AG04450 (cell line): ENCODE measurements at places on chromosomes 4 and X.

- no peak for DNase-seq
Observed at GRCh38 chr4:89915937-89916336, 21.3 kb downstream of the MMRN1 start.

DNA sequence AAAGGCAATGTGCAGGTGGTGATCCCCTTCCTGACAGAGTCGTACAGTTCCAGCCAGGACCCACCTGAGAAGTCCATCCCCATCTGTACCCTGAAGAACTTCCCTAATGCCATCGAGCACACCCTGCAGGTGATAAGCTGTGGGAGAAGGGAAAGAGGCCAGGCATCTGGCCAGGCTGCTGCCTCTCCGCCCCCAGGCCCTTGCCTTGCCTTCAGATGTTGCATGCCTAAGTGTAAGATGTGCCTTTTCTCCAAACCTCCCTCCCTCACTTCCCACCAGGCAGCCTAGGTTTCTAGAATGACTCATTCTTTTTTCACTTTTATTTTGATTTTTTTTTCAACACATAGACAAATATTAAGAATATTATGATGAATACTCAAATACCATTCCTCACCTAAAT lies 12.2 kb upstream of the CDK16 start:
- no peak for DNase-seq

- DNase-seq, result no peak
Observed at GRCh38 chrX:9785944-9786797, at the start of gene SHROOM2. Gene SHROOM2 (plus strand): TSS chrX:9786429. CDS start chrX:9786546, 117 bp downstream.

GRCh38 chr4:134777606-134778005 lies 576.0 kb upstream of the PABPC4L start:
- DNase-seq, result no peak

DNA sequence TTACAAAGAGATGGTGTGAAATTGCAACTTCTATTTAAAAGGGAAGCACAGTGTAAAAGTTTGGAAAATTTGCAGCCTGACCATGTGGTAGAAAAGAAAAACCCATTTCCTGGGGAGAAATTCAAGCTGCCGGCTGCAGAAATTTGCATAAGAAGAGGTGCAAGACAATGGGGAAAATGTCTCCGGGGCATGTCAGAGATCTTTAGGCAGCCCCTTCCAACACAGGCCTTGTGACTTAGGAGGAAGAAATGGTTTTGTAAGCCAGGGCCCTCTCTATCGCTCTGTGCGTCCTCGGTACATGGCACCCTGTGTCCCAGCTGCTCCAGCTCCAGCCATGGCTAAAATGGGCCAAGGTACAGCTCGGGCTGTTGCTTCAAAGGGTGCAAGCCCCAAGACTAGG lies 40.4 kb downstream of the CCDC158 start:
- no peak for DNase-seq

- DNase-seq, result no peak
Observed at GRCh38 chr4:19213388-19213787, 1038.3 kb upstream of the SLIT2 start.

- DNase-seq, result no peak
Observed at GRCh38 chr4:68433582-68433981, 13.7 kb upstream of the TMPRSS11E start.

- DNase-seq, result no peak
Observed at GRCh38 chr4:73669410-73670183, 49.4 kb upstream of the RASSF6 start.

DNA sequence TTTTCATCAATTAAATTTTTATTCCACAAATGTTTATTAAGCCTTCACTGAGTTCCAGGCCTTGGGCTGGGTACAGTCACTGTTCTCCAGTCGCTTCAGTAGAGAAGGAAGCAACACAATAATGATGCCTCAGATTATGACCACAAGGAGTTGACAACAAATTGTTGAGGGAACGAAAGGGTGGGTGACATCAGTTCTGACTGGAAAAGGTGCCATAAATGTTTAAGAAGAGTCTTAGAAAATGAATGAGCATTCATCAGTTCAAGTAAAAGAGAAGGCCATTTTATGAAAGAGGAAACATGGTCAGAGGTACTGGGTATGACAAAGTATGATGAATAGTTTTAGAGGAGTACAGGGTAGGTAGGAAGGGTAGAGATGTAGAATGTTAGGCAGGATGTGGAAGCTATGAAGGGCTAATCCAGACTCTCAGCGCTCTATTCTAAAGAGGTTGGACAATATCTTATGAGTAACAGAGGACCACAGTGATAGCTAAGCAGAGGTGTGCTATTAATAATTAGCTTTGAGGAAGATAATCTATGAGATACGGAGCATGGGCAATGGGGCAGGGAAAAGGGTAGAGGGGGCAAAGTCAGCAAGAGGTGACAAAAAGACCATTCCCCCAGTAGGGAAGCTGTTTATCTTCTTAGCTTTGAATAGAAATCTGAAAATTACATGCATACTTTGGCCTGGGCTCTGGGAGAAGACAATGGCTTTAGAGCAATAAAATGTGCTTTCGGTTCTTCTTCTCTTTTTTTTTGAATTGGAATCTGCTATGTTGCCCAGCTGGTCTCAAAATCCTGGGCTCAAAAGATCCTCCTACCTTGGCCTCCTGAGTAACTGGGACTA lies 20.4 kb downstream of the AFP start:
- DNase-seq, result no peak

DNA sequence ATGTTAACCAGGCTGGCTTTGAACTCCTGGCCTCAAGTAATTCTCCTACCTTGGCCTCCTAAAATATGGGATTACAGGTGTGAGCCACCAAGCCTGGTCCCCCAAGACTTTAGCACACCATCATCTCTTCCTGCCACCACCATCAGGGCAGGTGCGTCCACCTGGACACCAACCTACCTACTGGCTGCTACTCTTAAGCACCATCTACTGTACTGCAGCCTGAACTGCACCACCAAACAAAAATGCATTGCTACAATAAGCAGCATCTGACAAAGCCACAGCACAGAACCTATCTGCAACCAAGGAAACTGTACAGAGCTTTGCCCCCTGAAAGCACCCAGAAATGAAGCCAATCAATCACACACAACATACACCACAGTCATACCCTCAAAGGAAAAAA lies 139.7 kb downstream of the EFHC2 start:
- no peak for DNase-seq

DNA sequence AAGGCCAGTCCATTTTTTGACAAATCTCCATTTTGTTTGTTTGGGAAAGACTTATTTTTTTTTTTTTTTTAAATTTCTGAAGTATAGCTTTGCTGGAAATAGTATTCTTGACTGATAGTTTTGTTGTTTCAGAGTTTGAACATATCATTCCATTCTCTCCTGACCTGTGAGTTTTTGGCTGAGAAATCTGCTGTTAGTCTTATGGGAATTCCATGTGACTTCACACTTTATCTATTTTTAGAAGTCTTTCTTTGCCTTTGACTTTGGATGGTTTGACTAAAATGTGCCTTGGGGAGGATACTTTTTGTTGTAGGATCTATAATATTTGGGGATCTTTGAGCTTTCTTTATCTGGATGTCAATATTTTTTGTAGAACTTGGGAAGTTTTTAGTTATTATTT lies 10.7 kb upstream of the ADAM29 start:
- DNase-seq, result no peak

- no peak for DNase-seq
Observed at GRCh38 chr4:173270312-173271027, 63.7 kb downstream of the HMGB2 start.

- no peak for DNase-seq
Observed at GRCh38 chr4:111806331-111806730, 338.9 kb upstream of the FAM241A start.

DNA sequence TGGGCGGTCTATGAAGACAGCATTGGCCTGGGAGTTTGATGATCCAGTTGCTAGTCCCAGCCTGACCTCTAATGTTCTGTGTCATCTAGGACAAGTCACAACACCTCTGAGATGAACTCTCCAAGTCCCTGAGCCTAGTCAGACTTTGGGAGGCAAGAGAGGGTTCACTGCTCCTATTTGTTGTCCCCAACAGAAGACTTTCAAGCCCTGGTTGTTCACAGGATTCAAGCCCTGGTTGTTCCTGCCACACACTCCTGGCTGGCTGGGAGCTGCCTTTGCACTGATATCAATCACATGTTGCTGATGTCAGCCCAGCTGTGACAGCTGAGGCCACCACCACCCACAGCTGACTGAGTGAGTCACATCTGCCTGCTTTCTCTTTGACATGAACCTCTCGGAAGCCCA lies 253.2 kb upstream of the RASGEF1B start:
- DNase-seq, result no peak

DNA sequence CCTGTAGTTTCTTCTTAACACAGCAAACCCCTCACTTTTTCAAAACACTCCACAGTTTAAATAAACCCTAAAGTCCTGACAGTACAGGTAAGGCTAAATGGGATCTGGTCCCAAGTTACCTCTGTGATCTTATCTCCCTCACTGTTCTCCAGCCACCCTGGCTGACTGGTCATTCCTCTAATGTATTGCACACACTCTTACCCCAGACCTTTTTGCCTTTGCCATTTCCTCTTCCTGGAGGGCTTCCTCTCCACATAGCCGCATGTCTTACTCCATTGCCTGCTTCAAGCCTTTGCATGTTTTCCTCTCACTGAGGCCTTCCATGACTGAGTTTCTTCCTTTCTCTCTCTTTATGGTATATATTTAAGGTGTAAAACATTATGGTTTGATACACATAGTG lies 19.5 kb upstream of the ANXA3 start:
- DNase-seq, result no peak

- no peak for DNase-seq
Observed at GRCh38 chr4:168534535-168534934, 37.7 kb downstream of the PALLD start.

- DNase-seq, result no peak
Observed at GRCh38 chrX:39728025-39728424, 369.7 kb downstream of the BCOR start.

GRCh38 chr4:145058256-145058655 lies 39.7 kb downstream of the ANAPC10 start:
- DNase-seq, result no peak
